ENCODE measurements at places on chromosomes 13 and 19.

DNA sequence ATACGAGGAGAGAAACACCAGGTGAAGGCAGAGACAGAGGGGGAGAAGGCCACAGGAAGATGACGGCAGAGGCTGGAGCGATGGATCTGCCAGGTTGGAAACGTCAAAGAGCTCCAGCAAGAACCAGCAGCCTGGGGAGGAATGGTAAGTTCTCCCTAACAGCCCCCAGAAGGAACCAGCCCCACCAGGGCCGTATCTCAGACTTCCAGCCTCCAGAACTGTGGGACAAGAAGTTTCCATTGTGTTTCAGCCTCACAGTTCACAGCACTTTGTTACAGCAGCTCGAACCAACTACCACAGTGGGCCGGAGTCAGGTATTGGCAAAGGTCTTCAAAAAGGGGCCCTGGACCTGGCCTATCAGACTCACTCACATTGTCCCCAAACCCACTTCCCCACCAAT, 89.2 kb upstream of the GPR183 start:
- no peak overlapping the region for H3K4me3 ChIP-seq
- no peak overlapping the region for H3K27ac ChIP-seq
- no peak for DNase-seq
- no peaks in the 10 kb centered on the region for H3K27me3 ChIP-seq
- H3K36me3 ChIP-seq, result no peaks in the 10 kb centered on the region

- H3K27ac ChIP-seq, result no peak overlapping the region
- no peak for DNase-seq
- no peaks in the 10 kb centered on the region for H3K36me3 ChIP-seq
- no peak overlapping the region for H3K4me3 ChIP-seq
Observed at GRCh38 chr13:109436841-109437240, 349.5 kb downstream of the IRS2 start.

DNA sequence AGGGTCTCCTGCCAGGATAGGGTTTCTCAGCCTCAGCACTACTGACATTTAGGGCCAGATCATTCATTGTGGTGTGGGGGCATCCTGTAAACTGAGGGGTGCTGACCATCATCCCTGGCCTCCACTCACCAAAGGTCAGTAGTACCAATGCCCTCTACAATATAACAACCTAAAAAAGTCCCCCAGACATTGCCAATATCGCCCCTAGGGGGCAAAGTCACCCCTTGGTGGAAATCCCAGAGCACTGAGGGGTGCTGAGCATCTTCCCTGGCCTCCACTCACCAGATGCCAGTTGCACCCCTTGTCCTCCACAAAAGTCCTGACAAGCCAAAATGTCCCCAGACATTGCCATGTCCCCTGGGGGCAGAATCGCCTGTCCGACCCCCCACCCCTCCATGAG, 21.6 kb downstream of the CPAMD8 start:
- H3K27me3 ChIP-seq, result no peaks in the 10 kb centered on the region
- H3K4me1 ChIP-seq, result no peaks in the 10 kb centered on the region
- H3K4me3 ChIP-seq, result no peak overlapping the region
- H3K36me3 ChIP-seq, result peaks cover 18% of the 10 kb centered on the region
- DNase-seq, result no peak

GRCh38 chr19:17557466-17557865, 2.0 kb downstream of the COLGALT1 start:
- H3K27me3 ChIP-seq, result no peaks in the 10 kb centered on the region
- no peak overlapping the region for H3K4me3 ChIP-seq
- DNase-seq, result no peak
- peaks cover 15% of the 10 kb centered on the region for H3K4me1 ChIP-seq
- peaks cover 15% of the 10 kb centered on the region for H3K36me3 ChIP-seq

DNA sequence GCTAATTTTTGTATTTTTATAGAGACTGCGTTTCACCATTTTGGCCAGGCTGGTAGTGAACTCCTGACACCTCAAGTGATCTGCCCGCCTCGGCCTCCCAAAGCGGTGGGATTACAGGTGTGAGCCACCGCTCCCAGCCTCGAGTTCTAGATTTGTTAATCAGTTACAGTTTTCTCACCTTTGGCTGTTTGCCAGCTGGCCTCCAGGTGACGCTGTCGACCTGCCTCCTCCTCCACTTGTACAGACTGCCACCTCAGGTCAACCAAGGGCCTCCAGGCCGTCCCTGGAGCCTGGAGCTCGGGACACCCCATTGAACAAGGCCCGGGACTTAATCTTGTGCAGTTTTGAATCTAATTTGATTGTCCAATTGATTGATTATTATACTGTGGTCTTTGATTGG, 45.5 kb downstream of the IER2 start:
- H3K27ac ChIP-seq, result no peak overlapping the region
- H3K27me3 ChIP-seq, result no peaks in the 10 kb centered on the region
- H3K4me3 ChIP-seq, result no peak overlapping the region
- H3K4me1 ChIP-seq, result no peaks in the 10 kb centered on the region

DNA sequence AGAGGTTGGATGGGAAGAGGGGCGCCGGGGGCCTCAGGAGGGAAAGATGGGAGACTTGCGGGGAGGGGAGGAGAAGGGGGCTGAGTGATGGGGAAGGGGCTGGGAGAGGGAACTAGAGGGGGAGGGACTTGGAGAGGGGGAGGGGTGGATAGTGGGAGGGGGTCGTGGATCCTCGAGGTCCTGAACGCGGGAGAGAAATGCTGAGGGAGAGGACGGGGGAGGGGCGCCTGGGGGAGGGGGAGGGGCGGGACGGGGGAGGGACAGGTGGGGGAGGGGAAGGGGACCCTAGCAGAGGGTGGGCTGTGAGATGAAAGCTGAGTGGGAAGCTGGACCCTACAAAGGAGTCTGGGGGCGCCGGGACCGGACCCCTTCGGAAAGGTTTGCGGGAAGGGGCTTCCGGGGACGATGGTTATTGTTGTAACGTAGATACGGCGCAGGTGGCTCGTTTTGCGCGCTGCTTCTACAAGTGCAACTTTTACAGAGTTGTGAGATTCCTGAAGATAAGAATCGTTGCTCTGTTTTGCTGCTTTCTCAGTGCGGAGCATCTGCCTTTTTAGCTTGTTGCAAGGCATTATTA, 418 bp downstream of the ZNF444 start:
- H3K4me3 ChIP-seq, result peak overlapping the region; percentile 50
- no peaks in the 10 kb centered on the region for H3K27me3 ChIP-seq
- H3K36me3 ChIP-seq, result peaks cover 4% of the 10 kb centered on the region
- peaks cover 18% of the 10 kb centered on the region for H3K4me1 ChIP-seq

- peak overlapping the region; percentile 80 for H3K4me3 ChIP-seq
- DNase-seq, result no peak
- peak overlapping the region; percentile 39 for H3K27ac ChIP-seq
- H3K4me1 ChIP-seq, result peaks cover 5% of the 10 kb centered on the region
Observed at GRCh38 chr19:35267353-35267817, 1.4 kb upstream of the USF2 start.

DNA sequence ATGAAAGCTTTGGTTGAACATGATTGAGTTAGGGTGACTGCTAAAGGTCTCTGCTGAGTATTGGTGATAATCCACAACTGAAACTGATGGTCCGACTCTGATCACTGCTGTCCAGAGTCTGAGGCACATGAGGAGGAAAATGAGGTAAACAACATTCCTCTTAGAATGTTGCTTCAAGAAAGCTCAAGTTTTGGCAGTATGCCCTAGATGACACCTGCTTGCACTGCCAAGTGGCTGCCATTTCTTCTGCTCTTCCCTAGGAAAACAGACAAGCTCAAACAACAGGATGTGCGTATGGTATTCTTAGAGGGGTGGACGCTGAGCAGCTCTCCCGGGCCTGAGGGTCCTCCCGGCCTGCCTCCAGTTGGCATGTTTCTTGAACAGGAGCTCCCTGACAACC, 15.2 kb upstream of the MTIF3 start:
- no peak for DNase-seq
- H3K27ac ChIP-seq, result no peak overlapping the region
- no peaks in the 10 kb centered on the region for H3K36me3 ChIP-seq

DNA sequence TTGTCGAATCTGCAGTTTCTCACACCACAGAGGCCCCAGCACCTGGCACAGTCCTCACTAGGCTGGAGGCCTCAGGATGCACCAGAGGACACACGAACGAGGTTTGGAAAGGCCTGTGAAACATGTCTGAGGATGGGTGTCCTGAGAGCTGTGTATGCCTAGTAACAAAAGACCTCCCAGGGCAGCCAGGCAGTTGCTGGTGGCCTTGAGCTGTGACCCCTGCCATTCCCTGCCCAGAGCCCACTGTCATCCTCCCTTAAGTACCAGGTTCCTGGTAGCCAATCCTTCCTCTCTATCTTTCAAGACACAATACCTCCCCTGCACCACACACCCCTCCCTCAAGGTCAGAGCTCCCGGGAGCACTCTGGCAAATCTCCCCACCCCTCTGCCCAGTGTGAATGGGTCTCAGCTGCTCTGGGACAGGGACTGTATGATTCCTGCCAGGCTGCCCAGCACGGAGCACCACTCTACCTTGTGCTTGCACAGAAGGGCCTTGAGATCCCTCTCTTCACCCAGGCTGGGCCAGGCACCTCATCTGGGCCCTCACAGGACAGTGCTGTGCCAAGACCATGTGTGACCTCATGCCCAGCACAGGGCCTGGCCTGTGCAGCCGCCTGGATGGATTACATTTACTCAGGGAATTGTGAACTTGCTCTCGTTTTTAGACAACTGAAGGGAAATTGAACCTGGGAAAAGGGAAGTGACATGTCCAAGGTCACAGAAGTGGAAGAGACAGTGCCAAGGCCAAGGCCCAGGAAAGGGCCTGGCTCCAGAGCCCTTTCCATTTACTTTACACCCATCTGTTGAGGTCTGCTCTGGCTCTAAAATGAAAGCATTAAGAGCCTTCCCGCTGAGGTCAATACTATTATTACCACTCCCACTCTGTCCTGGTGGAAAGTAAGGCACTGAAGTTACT, 2.2 kb downstream of the ZNF787 start:
- H3K4me1 ChIP-seq, result peaks cover 5% of the 10 kb centered on the region
- H3K27me3 ChIP-seq, result no peaks in the 10 kb centered on the region
- peak overlapping the region; percentile 58 for H3K4me3 ChIP-seq
- DNase-seq, result no peak
- peaks cover 36% of the 10 kb centered on the region for H3K36me3 ChIP-seq
- no peak overlapping the region for H3K27ac ChIP-seq

DNA sequence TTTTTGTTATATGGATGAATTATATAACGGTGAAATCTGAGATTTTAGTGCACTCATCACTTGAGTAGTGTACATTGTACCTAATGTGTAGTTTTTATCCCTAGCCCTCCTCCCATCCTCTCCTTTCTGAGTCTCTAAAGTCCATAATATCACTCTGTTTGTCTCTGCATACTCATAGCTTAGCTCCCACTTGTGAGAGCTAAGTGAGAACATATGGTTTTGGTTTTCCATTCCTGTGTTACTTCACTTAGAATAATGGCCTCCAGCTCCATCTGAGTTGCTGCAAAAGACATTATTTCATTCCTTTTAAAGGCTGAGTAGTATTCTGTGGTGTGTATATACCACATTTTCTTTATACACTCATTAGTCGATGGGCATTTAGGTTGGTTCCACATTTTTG, 94.0 kb downstream of the SLC10A2 start:
- H3K36me3 ChIP-seq, result no peaks in the 10 kb centered on the region
- H3K27me3 ChIP-seq, result no peaks in the 10 kb centered on the region
- H3K4me1 ChIP-seq, result no peaks in the 10 kb centered on the region
- DNase-seq, result no peak
- no peak overlapping the region for H3K27ac ChIP-seq

DNA sequence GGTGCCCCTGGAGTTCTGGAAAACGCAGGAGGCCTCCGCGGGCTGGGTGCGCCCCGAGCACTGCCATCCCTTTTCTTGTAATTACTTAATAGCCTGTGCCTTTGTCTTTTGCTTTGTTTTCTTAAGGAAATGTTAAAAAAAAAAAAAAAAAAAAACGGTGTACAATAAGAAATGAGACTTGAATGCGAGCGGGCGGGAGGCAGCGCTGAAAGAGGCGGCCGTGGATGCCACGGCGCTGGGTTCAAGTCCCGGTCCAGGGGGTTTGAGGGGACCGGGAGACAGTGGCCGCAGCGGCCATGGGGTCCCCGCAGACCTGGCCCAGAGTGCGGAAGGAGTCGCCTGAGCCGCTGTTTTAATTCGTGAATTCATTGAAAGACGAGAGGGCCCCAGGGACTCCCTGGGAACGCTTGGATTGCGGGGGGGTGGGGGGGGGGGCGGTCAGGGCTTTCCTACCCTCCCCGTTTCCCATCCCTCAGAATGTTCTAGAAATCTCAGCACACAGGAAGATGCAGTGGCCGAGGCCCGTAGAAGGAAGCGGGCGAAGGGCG, 349.2 kb upstream of the ARGLU1 start:
- no peak for DNase-seq
- H3K27me3 ChIP-seq, result no peaks in the 10 kb centered on the region
- no peak overlapping the region for H3K27ac ChIP-seq
- no peak overlapping the region for H3K4me3 ChIP-seq

DNA sequence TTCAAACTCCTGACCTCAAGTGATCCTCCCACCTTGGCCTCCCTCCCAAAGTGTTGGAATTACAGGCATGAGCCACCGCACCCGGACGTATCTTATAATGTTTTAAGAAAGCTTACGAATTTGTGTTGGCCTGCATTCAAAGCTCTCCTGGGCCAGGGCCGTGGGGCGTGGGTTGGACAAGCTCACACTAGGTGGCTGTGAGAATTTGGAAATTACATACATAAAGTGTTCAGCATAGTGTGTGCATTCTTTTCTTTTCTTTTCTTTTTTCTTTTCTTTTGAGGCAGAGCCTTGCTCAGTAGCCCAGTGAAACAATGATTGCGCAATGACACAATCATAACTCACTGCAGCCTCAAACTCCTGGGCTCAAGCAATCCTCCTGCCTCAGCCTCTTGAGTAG, 2.6 kb downstream of the ZSWIM4 start:
- no peak overlapping the region for H3K27ac ChIP-seq
- H3K27me3 ChIP-seq, result no peaks in the 10 kb centered on the region
- H3K4me3 ChIP-seq, result no peak overlapping the region
- H3K36me3 ChIP-seq, result peaks cover 23% of the 10 kb centered on the region
- H3K4me1 ChIP-seq, result peaks cover 9% of the 10 kb centered on the region

GRCh38 chr13:37905736-37906135, 36.2 kb upstream of the TRPC4 start:
- H3K4me3 ChIP-seq, result no peak overlapping the region

- no peaks in the 10 kb centered on the region for H3K36me3 ChIP-seq
- H3K27ac ChIP-seq, result no peak overlapping the region
- H3K4me1 ChIP-seq, result no peaks in the 10 kb centered on the region
- peaks cover 3% of the 10 kb centered on the region for H3K27me3 ChIP-seq
- peak overlapping the region; percentile 13 for H3K4me3 ChIP-seq
- no peak for DNase-seq
Observed at GRCh38 chr13:39119422-39119821, 81.2 kb downstream of the NHLRC3 start.

- no peaks in the 10 kb centered on the region for H3K27me3 ChIP-seq
- peak overlapping the region; percentile 37 for H3K4me3 ChIP-seq
Observed at GRCh38 chr19:7874897-7875273, 695 bp upstream of the PRR36 start.
